ENCODE measurements at places on chromosomes 11 and 22.

DNA sequence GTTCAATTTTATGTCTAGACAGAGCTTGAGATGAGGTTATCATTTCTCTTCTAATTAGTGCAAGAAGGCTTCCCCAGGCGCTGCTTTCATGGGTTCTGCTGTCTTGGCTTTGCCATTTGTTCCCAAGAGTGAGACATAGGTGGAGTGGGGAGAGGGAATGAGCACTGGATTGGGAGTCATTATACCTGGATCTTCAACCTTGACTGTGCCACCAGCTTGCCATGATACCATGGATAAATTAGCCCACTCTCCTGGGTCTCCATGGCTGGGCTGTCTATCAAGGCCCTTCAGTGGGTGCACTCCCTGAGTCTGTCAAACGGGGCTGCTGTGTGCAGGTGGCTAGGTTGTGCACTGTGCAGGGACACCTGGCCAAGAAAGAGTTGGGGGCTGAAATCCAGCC lies 15.6 kb upstream of the NECTIN1 start:
- no peak for DNase-seq

DNA sequence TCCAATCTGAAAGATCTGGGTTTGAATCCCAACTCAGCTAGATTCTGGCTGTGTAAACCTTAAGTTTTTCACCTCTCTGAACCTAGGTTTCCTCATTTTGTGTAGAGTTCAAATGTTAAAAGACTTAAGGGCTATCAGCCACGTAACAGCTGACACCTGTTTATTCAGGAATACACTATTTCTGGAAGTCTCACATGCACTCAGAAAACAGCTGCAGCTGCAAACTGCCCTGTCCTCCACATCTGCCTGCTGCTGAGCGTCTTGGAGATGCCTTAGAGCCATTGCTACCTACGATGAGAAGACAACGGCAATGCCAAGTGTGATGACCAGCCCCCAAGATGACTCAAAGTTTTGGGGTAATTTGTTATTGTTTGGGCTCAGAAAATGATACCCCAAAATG lies 6.7 kb upstream of the TRIM44 start:
- DNase-seq, result no peak

DNA sequence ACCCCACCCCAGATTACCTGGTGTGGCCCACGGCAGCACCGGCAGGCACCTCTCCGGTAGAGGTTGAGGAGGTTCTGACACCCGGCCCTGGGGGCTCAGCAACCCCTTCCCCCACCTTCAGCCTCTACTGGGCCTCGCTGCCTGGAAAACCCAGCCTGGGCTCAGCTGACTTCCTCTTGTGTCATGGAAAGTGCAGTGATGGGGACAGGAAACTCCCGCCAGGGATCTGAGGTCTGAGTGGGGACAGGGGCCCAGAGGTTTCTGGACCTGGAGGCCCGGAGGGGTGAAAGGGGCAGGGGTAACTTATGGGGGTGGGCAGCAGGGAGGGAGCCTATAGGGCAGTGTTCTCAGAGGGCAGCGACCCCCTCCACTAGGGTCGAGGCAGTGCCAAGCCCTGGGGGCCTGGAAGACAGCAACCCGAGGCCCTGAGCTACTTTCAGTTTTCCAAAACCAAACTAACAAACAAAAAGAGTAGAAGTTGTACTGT lies 10.0 kb upstream of the CD5 start:
- DNase-seq, result no peak

DNA sequence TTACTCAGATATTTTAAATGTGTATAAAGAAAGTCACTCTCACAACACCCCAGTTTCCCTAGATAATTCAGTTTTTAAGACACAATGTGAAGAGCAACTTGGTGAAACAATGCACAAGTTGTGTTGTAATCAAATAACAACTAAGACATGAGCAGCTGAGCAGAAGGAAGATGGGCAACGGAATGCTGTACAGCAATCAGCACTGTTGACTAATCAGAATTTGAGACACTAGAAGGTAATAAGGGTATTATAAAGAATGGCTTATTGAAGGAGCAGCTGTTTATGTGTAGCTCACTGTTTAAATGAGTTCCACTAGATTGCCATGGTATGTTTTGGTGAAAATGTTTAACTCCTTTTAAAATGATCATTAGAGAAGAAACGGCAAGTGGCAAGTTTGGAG lies 60.1 kb downstream of the SOX6 start:
- DNase-seq, result no peak

DNA sequence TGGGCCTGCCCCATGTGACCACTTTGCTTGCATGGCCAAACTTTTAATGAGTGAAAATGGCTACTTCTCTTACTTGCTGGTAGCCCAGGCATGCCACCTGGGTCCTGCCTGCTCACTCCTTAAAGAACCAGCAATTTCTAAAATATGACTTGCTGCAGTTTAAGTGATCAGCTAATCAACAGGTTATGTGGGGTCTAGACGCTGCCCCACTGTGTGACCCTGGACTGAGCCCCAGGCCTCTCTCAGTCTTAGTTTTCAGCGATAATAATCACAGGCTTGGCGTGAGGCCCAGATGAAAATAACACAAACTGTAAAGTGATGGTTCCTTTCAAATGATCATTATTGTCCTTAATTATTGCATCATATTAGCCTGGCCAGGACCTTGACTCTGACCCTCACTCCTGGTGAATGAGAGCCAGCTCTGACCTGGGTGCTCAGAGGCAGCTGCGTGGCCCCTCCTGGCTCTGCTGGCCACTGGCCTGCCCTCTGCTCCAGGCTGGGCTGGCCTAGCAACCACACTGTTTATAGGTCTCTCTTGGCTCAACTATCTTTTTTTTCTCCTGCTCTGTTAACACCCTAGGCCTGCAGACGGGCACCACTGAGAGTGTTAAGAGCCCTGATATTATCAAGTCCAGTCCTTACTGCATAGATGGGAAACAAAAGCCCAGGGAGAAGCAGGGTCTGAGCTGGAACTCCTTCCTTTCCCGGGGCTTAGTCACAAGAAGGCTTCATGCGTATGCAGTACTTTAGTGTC lies 89.7 kb downstream of the RRM1 start:
- DNase-seq, result no peak

- no peak for DNase-seq
These were observed 41.4 kb upstream of the CREB3L1 start for GRCh38 chr11:46235777-46236688.

DNA sequence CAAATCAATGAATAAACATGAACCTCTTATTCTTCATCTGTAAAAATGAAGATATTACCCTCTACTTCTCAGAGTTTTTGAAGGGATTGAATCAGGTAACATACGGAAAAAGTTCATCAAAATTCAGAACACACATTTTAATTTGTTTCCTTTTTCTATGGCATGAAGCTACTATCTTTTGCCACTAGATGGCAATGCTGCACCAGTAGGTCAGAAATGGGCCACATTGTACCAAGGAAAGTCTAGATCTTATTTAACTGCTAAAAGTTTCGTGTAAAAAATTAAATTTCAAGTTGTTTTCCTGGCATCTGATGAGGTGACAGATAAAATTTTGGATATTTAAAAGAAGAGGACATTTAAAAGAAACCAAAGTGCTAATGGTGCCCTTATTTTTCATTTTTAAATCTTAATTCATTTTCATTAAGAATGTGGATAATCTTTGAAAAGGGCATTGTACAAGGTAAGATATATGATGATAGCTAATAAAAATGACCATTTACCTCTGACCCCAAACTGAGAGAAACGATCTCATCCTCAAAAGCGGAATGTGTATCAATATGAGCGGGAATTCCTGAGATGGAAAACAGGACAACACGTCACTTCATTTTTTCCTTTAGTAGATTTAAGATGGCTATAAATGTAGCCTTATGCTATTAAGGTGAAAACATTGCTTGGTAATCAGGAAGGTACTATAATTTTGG lies 16.1 kb downstream of the ALKBH8 start:
- DNase-seq, result peak; percentile 19

DNA sequence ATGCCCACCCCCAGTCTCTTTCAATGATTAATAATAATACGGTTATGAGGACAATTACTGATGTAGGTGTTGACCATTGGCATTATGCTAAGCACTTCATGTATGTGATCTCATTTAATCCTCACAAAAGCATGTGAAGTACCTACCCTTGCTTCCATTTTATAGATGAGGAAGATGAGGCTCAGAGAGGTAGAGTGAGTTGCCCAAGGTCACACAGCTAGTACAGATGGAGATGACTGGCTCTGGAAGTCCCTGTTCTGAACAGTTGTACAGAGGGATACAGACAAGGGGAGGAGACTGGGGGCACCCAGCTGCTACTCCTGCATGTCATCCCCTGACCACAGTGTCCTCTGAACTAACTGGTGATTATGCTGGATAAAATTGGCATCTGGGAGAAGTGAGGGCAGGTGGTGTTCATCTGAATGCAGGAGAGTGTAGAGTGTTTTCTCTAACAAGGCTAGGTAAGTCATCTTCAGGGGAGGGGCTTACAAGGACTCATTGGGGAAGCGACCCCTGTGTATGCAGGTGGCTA lies 43.2 kb downstream of the KIAA1671 start:
- no peak for DNase-seq

GRCh38 chr22:31520051-31520450 lies 23.7 kb downstream of the SFI1 start:
- no peak for DNase-seq

DNA sequence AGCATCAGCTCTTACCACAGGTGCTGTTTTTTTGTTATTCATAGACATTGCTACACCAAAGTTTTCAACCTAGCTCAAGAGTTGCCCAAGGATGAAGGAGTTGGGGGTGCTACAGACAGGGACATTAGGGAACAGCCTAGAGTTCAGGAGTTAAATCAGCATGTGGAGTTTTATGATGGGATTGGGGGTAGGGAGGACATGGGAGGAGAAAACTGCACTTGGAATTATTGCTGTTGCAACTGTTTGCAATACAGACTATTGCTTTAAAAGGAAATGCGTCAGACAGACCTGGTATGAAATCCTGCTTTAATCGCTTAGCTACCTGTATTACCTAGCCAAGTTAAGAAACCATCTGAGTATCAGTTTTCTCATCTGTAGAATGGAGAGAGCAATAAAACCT lies 6.3 kb downstream of the TMA7B start:
- DNase-seq, result no peak

- DNase-seq, result no peak
These were observed 50.6 kb downstream of the ME3 start for GRCh38 chr11:86621854-86622253.

DNA sequence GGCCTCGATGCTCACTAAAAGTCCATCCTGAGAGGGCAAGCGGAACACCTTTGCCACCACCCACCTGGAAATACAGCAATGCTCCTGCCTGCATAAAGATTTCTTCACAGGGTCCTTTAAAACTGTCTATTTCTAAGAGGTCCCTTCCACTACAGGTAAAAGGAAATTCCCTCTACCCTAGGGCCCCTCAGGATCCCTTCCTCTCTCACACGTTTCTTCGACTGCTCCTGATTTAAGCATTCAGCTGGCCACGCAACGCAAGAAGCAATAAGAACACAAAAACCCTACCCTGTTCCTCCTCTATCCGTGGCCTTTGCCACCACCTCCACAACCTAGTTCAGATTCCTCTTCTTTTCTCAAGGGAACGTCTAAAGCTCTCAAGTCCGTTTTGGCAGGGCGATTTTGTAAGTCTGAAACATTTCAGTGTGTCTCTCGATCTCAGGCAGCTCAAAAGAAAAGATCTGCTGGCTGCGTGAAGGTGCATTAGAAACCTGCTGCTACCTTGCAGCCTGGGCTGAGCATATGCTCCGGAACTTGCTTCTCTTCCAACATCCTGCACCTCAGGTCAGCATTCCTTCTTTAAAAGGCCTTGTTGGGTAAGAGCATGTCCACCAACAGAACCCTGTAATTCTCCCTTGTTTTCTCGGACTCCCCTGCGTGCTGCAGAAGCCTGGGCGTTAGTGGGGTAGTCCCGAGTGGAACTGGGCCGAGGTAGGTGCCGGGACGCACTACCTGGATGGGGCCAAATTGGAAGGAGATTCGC lies 1.6 kb downstream of the LGR4 start:
- DNase-seq, result no peak

DNA sequence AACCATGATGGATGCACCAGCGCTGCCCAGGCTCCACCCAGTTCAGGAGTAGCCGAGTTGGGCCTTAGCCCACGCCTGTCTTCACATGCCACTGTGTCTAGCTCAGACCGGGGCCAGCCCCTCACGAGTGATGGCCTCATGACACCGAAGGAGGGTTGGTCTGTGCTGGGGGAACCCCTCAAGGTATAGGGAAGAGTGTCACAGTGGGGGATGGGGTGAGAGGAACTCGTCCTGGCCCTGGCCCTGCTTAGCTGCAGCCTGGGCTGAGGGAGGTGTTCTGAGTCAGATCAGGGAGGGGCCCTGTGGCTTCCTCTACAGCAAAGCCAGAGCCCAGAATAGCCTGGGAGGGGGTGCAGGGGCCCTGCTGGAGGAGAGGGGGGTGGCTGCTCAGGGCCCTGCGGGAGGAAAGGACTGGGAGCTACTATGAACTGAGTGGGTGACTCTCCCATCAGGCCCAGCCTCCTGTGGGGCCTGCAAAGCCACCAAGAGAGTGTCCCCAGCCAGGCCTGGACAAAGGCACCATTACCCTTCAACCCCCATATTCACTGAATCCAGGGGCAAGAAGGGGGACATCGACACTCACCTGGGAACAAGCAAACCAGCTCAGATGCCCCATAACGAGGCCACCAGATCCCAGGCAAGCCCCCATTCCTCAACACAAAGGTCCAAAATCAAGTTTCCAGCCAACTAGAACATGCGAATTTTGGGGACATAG lies 41.2 kb downstream of the IGLL5 start:
- DNase-seq, result no peak

DNA sequence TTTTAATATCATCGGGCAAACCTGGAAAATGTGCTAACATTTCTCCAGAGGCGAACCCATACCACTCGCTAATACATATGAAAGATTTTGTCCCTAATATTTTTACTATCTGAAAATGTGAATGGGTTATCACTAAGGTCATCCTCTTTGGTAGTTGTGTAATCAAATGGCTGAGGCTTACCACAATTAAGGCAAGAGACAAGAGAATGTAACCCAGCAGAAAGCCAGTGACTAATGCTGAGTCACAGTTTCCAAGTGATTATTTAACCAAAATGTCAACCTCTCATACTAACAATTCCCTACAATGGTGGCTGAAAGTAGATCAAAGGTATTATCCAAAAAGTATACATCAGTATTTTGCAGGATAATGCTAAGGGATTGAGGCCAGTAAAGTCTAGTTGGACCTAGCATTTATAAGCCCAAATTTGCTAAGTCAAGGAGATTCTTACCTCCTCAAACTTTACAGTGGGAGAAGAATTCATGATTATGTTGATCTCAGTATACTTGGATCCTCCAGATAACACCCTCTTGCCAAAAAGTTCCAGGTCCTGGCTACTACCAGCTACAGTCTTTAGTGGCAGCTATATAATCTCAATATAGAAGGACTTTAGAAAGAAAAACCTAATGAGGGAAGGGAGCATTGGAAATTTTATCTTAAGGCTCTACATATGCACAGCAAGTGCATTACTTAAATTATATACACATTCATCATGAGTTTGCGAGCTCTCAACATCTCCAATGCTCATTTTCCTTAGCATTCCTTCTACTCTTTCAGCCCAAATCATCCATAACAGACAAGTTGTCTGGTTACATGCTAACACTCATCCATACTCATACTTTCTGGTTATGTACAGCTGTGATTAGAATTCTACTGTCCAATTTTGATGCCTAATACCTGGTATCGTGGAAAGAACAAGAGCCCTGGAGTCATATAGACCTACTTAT lies 25.4 kb downstream of the SIK3 start:
- DNase-seq, result no peak

GRCh38 chr11:73195191-73196007 lies 22.7 kb upstream of the P2RY2 start:
- DNase-seq, result no peak

Data from NCI-H2081 (cell line).